Cardiac fibroblast (primary cell): ENCODE measurements at places on chromosomes 13 and 19.
A peak's percentile ranks its signal among the peaks of the same experiment; 100 is the strongest.

DNA sequence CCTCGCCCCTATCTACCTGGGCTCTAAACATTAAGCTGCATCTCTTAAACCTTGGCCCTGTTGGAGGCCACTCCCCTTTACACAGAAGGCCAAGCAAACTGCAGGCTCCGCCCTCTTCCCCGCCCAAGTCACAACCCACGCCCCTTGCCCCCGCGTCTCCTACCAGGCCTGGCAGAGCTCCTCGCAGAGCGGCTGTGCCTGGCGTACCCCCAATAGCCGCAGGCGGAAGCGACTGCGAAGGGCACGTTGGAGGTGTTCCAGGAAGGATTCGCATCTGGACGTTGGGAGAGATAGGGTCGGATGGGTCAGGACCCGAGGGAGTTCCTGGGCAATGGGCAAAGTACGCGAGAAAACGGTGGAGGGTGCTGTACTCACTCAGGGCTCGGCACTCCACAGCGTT is 5.9 kb downstream of the RTBDN start:
- peak; percentile 57 for DNase-seq

DNA sequence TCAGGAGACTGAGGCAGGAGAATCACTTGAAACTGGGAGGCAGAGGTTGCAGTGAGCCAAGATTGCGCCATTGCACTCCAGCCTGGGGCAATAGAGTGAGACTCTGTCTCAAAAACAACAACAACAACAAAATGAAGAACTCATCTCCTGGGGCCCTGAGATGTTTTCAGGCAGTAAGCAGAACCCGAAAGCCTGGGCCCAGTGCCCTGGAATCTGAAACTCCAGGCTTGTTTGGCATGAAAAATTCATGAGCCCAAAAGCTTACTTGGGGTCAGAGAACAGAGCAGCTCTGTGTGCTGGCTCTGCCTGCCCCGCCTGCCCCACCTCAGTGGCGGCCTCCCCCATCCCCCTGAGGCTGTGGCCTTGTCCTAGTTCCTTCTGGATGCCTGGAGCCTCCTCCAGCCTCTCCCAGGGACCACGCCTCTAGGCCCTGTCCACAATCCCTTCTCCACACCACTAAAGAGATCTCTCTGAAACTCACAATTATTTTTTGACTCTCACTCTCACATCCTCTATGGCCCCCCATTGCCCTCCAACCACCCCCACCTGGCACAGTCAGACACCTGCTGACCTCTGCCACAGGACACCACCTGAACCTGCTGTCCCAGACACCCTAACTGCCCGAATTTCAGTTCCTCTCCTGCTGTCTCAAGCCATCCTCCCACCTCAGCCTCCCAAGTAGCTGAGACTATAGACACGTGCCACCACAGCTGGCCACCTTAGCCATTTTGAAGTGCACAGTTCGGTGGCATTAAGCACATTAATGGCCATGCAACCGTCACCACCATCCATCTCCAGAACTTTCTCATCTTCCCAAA is 6.9 kb upstream of the AP1M2 start:
- DNase-seq = no peak

- DNase-seq = no peak
Measured at GRCh38 chr13:25440061-25440460, 68.3 kb downstream of the ATP8A2 start.

DNA sequence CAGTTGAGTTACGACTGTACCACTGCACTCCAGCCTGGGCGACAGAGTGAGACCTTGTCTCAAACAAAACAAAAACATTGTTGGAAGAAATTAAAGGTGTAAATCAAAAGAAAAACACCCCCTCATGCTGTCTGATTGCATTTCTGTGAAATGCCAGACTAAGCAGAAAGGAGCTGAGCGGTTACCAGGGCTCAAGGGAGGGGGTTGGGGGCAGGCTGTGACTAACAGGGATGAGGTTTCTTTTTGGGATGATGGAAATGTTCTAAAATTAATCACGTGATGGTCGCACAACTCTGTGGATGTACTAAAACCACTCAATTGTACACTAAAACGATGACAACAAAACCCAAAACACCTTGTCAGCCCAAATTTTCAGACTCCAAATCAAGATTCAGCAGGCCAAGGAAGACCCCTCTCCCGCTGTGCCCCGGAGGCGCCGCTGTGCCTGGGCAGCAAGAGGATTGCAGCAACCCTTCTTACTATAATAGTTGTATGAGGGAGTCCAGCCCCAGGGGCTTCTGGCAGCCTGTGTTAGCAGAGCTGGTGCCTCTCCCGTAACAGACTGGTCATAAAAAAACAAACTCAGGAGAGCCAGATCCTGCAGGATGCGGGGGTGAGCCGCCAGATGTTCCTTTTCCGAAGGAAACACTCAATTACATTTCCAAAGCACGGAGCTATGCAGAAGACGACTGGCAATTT is 20.9 kb downstream of the CAPS start:
- peak; percentile 42 for DNase-seq

GRCh38 chr13:89740994-89741685 is 1606.3 kb upstream of the MIR17HG start:
- no peak for DNase-seq

DNA sequence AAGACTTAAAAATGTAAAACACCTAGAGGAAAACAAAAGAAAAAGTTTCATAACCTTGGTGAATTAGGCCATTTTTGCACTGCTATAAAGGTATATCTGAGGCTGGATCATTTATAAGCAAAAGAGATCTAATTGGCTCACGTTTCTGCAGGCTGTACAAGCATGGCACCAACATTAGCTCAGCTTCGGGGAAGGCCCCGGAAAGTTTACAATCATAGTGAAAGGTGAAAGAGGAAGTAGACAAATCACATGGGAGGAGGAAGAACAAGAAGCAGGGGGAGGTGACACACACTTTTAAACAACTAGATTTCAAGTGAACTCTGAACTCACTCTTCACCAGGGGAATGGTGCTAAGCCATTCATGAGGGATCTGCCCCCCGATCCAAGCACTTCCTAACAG is 1358.5 kb upstream of the PCDH9 start:
- DNase-seq = no peak

- no peak for DNase-seq
Measured at GRCh38 chr13:87198371-87198770, 472.8 kb upstream of the SLITRK5 start.

- no peak for DNase-seq
Measured at GRCh38 chr13:20119960-20120359, 40.9 kb downstream of the GJA3 start.

GRCh38 chr13:40585911-40586471 is 80.5 kb downstream of the FOXO1 start:
- DNase-seq = no peak

DNA sequence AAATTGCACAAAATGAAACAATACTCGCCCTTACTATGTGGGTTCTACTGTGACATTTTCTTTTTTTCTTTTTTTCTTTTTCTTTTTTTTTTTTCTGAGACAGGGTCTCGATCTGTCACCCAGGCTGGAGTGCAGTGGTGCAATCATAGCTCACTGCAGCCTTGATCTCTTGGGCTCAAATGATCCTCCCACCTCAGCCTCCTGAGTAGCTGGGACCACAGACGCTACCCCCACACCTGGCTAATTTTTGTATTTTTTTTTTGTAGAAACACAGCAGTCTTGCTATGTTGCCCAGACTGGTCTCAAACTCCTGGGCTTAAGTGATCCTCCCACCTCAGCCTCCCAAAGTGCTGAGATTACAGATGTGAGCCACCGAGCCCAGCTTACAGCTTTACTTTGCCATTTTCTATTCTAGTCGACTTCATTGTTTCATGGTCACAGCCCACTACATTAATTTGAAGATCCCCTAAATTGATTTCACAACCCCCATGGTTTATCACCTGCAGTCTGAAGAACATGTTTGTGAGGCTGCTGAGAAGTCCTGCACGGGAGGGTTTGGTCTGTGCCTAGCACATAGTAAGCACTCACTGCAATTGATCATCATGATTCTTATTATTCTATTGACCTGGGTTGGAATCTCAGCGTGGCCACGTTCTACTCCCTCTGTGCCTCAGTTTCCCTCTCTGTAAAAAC is 3.8 kb downstream of the BCL3 start:
- no peak for DNase-seq

GRCh38 chr13:94700051-94700535 is 12.3 kb downstream of the SOX21 start:
- DNase-seq = no peak

- no peak for DNase-seq
Measured at GRCh38 chr19:52691215-52691610, 43.6 kb downstream of the ZNF611 start.

- DNase-seq = peak; percentile 16
Measured at GRCh38 chr19:50377051-50377461, 799 bp downstream of the NR1H2 start.

- no peak for DNase-seq
Measured at GRCh38 chr19:1074544-1075283, 7.7 kb downstream of the ARHGAP45 start.

DNA sequence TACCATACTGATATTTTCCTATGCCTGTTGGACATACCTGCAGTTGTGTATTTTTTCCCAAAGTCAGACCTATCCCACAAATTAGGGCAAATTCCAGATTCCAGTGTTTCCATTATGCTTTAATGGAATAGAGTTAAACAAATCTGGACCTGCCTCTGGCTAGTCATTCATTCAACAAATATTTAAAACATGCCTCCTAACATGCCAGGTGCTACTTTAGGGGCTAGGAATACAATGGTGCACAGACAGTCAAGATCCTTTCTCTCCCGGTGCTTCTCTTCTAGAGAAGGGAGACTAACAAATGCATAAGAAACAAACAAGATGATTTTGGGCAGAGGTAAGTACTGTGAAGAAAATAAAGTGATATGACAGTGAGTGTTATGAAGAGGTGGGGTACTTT is 7.5 kb upstream of the WDFY2 start:
- DNase-seq = no peak

- DNase-seq = no peak
Measured at GRCh38 chr19:6172074-6172863, 36.8 kb downstream of the ACSBG2 start.

DNA sequence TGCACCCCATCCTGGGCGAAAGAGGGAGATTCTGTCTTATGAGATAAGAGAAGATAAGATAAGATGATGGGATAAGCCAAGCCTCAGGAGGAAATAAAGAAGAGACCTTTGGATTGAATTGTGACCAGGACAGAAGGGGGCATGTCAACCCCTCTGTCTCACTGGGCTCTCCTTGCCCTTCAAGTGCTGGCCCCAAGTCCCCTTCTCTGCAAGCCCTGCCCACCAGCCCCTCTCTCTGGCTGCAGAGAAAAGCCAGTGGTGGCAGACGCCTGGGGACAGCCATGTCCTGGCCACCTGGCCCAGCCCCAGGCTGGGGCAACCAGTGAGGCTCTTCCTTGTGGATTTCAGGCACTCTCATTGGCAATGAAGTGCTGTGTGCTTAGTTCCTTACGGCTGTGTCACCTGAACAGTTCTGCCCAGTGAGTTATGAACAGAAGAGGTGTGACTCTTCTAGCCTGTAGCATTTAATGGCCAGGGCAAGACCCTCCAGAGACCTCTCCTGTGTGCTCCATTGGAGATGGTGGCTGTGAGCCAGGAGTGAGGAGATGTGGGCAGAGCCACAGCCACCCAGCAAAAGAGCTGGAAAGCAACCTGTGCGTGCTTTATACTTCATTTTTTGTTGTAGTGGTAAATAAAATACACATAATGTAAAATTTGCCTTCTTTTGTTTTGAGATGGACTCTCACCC is 6.1 kb upstream of the BTBD2 start:
- DNase-seq = no peak

DNA sequence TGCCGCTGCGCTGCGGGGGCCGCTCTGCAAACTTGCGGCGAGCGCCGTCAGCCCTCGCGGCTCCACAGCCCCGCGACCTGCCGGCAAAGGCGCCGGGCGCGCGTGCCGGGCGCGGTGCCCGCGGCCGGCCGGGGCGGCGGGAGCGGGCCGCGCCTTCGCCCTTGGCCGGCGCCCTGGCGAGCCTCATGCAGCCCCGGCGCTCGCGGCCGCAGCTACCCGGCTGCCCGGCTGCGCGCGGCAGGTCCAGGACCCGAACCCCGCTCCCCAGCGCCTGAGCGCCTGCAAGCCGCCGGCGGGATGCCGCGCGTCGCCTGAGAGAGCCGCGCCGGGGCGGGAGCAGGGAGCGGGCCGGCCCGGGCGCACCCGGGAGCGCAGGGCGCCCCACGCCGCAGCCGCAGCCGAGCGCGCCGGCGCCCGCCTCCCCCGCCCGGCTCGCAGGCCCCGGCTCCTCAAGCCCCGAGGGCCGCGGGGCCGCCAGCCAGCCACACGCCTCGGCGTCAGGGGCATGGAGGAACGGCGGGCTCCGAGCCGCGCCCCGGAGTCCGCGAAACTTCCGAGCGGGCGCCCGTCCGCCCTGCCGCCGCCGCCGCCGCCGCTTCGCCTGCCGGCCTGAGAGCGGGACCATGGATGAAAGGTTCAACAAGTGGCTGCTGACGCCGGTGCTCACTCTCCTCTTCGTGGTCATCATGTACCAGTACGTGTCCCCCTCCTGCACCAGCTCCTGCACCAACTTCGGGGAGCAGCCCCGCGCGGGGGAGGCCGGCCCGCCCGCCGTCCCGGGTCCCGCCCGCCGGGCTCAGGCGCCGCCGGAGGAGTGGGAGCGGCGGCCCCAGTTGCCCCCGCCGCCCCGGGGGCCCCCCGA is 564 bp downstream of the HS6ST3 start:
- DNase-seq = peak; percentile 13

DNA sequence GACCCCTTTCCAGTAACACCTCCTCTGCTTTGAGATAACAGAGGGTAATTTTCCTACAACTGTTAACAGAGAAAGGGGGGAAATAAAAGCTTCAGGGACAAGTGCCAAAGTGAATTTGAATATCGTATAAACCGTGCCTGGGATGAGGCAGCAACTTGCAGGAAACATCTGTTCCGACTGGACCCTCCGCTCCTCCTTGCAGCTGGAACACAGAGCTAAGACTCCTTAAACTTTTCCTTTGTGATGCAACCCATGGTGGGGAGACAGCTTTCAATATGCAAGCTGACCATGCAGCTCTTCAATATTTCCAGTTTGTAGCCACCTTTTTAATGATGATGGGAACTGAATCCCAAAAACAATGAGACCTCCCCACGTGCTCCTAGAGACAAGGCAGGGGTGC is 432.6 kb downstream of the ZNF536 start:
- DNase-seq = no peak

DNA sequence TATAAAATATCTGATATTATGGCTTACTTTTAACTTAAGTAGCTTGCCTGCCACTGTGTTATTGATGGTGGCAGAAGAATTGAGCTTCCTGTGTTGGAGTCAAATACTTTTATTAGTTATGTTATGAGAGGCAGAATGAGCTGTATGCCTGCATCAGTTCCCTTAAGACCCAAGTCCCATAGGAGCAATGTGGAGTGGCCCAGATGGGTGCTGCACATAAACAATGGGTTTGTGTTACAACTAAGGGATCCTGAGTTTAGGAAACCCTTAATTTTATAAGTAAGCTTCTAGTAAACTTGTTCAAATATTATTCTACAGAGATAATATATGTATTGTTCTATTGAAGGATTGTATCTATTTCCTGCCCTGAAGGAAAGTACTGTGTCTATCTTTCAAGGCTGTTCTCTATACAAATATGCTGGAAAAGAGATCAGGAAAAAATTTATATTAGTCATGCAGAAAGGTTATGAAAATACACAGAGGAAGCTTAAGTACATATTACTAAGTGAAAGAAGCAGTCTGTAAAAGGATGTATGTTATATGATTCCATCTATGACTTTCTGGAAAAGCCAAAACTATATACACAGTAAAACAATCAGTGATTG is 2018.0 kb upstream of the PCDH20 start:
- peak; percentile 40 for DNase-seq

GRCh38 chr19:50203281-50204080 is at the start of gene MYH14:
MYH14 (plus strand) TSS chr19:50203622; CDS start chr19:50210366, 6,744 bp downstream.
- peak; percentile 30 for DNase-seq
